ENCODE measurements at places on chromosomes 5 and 9. TPM values are rescaled to one million over a fixed set of nuclear protein-coding genes. Genes with fewer than 3 reads are reported as not detected.
A peak's percentile ranks its signal among the peaks of the same experiment; 100 is the strongest.

The ANKRD34B gene
- 0.25 TPM for polyA plus RNA-seq

The CCNO gene
- 10.1 TPM for polyA plus RNA-seq

The AUH gene
- 12.4 TPM for polyA plus RNA-seq

The MVB12B gene
- polyA plus RNA-seq = 2.0 TPM

The KLF9 gene
- 53.3 TPM for polyA plus RNA-seq

The GM2A gene
- 17.2 TPM for polyA plus RNA-seq

DNA sequence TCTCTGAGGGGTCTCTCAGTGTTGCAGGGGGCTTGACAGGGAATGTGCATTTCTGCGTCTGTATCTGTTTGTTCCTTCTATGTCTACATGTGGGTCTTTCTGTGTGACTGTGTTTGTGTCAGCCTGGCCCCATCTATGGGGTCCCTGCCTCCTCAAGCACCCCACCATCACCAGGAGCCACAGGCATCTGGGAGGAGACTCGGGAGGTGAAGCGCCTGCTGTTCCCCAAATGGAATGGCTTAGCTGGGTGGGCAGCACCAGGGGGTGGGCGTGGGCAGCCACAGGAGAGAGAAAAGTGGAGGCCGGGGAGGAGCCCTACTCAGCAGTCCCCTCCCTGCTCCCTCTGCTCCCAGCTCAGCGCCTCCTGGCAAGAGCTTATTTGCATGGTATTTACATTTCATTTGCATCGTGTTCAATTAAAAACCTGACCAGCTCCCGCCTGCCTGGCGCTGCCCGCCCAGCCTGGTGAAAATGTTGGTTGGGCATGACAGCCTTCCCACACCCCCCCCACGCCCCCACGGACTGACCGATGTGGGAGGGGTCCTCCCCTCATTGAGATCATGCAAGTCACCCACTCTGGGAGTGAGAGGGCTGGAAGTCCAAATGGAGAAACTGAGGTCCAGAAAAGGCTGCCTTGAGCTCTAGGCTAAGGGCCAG is 50.5 kb downstream of the CXXC5 start:
- peak; percentile 92 for DNase-seq

GRCh38 chr5:171711571-171711970 is 74.0 kb upstream of the SMIM23 start:
- DNase-seq = no peak

GRCh38 chr5:118544887-118545449 is 443.4 kb downstream of the DTWD2 start:
- no peak for DNase-seq

- no peak for DNase-seq
These were observed 75.9 kb upstream of the NR3C1 start for GRCh38 chr5:143479394-143479793.

DNA sequence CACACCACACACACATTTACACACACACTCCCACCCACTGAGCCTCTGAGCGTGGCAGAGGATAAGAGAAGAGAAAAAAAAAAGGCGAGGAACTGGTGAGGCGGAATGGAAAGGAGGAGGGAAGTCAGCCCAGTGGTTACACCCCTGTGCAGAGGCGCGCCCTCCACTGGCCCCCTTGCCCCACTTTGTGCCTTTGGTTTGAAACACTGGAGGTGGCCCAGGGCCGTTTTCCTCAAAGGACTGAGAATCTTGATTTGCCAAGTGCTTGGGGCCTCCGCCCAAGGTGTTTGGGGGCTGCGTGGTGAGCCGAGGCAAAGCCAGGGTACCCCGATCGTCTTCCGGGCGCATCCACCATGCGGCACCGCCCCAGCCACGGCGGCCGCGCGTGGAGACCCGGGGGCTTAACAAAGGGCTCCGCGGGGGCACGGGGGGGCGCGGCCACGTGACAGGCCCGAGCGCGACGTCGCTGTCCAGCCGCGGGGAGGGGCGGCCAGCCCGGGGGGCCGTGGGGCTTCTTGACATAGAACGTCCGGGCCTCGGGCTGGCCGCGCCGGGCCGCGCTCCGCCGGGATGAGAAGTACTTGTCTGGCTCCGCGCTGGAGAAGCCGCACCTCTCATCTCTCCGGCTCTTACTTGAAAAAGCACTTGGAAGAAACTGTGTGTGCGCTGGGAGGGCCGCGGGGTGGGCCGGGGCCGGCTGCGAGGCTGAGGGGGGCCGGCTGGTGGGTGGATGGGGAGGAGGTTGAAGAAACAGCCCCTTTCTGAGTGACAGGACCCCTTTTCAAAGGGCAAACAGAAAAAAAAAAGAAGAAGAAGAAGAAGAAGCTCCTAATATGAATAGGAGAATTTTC is 21.0 kb downstream of the NR2F1 start:
- peak; percentile 77 for DNase-seq

GRCh38 chr9:133677126-133678010 is 41.2 kb downstream of the DBH start:
- DNase-seq = no peak

DNA sequence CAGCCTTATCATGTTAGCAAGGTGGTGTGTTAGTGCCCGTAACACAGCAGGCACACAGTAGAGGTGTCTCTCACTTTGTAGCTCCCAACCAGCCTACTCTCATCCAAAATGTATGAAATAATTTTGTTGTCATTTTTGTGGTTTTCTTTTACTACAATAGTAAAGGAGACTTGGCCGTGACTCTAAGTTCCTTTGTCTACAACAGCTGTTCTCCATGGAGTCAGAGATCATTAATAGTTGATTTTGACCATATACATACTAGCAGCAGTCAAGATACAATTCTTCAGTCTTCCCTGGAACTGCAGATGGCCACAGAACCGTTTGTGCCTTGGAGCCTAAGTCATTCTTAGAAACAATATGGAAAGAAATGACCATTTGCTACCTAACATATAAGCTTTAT is 567.1 kb downstream of the TLR4 start:
- no peak for DNase-seq

GRCh38 chr5:72378639-72379289 is 58.6 kb downstream of the PTCD2 start:
- peak; percentile 68 for DNase-seq

Measured in aorta (tissue), 5 donors.